Stimulated activated CD8-positive, alpha-beta memory T cell treated with anti-CD3 and anti-CD28 coated beads, Interleukin-15, amount 100 ng/mL, for 48 hours (primary cell): ENCODE measurements at places on chromosomes 7 and 10.
A peak's percentile ranks its signal among the peaks of the same experiment; 100 is the strongest.

GRCh38 chr7:55493408-55493807 is 78.9 kb downstream of the VOPP1 start:
- DNase-seq, result no peak

DNA sequence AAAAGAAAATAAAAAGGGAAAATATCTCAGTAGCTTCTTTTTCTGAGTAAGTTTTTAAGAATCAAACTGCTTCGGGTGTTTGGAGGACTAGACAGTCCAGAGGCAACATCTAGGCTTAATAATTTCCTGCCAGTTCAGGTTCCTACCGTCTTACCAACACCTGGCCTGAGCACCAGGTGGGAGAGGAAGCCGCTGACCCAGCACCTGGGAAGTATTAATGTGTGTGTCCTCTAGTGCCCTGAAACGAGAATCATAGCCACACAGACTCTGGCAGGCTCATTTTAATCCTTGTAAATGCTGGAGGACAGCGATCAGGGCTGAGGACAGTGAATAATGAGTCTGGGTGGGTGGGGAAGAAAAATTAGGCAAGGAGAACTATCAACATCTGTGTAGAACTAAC is 137.4 kb downstream of the ZNF438 start:
- DNase-seq, result no peak

GRCh38 chr10:112026438-112026837 is 157.1 kb downstream of the GPAM start:
- DNase-seq, result no peak

DNA sequence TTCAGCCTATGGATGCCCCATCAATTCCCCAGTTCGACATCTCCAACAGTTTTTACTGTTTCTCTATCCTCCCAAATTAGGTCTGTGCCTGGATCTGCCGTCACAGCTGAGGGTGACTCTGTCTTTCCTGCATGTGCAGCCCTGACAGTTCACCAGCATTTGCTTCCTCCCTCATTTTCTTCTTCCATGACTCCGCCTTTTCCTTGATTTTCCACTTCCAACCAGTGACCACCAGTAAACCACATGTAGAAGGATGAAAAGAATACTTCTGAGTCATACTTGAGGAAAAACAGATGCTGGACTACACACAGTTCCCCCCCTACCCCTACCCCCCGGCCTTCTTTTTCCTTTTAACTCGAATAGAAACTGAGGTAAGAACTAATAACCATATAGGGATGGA is 311.8 kb upstream of the POM121L12 start:
- no peak for DNase-seq

GRCh38 chr10:102431452-102432124 is 786 bp downstream of the CUEDC2 start:
- DNase-seq, result no peak

DNA sequence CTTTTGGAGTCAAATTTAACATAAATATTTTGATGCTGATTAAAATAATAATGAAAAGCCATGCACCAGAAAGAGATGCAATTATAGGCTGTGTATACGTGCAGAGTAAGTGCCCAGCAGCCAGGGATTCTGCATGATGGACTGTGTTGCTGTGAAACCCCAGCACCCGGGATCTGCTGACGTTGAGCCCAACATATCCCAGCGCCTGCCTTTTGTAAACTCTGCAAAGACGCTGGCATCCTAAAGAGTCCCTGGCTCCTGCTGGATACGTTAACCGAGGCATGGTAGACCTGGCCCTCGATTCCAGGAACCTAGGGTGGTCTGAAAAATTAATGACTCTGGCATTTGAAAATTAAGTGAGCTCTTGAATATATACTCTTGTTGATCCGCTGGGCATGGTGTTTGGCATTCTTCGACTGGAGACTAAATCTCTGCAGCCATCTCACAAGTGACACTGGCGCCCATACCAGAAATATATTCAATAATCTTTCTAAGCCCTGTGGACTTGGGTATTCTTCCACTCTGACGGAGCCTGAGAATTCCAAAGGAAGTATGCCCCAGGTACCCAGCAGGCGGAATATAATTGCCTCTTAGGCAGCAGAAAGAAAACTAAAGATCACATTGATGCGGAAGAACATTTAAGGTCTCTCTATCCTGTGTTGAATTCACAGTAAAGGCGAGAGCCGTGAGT is 191.2 kb upstream of the SH2B2 start:
- DNase-seq, result no peak

- DNase-seq, result no peak
Measured at GRCh38 chr7:7157887-7158271, 24.5 kb upstream of the C1GALT1 start.

GRCh38 chr7:155818154-155818819 is 6.0 kb upstream of the SHH start:
- DNase-seq, result no peak

- no peak for DNase-seq
Measured at GRCh38 chr10:43852644-43853214, 204.0 kb upstream of the ZNF32 start.

- DNase-seq, result no peak
Measured at GRCh38 chr10:2119316-2119715, 382.0 kb upstream of the ADARB2 start.

DNA sequence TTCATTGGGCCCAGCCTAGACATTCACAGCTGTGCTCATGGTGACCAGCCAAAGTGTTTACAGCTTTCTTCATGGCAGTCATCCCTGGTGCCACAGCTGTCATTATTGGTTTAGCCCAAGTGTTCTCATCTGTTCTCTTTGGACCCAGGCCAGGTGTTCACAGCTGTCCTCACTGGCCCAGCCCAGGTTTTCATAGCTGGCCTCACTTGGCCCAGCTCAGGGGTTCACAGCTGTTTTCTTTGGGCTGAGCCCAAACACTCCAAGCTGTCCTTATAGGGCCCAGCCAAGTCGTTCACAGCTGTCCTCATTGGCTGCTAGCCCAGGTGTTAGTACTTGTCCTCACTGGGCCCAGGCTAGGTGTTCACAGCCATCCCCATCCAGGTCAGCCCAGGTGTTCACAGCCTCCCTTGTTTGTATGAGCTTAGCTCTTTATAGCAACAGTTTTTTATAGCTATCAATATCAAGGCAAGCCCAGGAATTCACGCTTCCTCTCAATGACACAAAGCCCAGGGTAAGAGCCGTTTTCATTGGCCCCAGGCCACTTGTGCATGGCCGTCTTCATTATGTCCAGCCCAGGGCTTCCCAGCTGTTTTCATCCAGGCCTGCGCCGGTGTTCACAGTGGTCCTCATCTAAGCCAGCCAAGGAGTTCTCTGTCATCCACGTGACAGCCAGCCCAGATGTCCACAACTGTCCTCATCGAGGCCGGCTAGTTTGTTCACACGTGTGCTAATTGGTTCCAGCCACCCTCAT is 11.6 kb downstream of the FRG2B start:
- no peak for DNase-seq

DNA sequence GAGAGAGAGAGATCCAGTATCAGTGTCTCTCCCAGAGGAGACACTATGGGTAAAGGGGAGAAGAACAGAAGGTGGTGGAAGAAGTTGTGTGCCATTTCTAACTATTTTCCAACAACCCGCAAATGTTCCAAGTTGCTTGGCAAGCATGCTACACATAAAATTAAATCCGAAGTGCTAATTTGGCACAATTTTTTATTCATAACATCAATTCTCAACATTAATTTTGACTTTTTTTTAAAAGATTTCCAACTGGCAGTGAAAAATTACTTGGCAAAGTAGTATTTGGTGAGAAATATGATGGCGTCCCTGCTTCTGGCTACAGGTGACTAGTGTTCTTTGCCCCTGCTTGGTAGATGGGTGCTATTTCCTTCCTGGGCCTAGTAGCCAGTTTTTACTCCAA is 622.0 kb downstream of the SORCS1 start:
- DNase-seq, result no peak

DNA sequence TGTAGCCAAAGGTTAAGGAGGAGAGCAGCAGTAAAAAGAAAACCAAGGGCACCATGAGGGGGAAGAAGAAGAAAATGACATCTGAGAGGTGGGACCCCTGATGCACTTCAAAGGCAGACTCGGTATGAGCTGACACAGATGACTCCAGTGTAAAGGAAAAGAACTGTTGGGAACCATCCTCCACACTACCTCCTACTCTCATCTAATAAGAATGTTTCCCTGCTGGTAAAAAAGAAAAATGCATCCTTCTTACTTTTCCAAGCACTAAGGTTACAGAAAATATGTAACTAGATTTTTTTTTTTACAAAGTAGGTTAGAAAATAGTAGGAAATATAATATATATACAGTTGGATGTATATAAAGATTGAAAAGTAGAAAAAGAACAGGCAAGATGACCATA is 16.9 kb downstream of the TAS2R41 start:
- DNase-seq, result no peak

DNA sequence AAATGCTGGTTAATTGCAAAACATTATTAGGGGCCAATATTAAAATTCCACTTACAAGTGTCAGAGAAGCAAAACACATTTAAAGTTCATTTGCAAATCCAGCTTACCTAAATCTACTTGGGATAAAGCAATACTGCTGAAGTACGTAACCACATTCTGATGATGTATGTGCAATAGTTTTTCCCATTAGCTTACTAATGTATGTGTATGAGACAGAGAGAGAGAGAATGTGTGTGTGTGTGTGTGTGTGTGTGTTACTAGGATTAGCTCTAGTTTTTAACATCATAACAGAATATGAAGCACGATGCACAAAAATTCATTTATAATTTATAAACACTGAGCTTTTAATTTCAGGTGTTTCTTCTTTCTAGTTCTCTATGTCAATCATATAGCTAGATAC is 1074.2 kb upstream of the C7orf33 start:
- DNase-seq, result no peak

GRCh38 chr7:43764039-43764761 is 5.7 kb downstream of the BLVRA start:
- peak; percentile 24 for DNase-seq

DNA sequence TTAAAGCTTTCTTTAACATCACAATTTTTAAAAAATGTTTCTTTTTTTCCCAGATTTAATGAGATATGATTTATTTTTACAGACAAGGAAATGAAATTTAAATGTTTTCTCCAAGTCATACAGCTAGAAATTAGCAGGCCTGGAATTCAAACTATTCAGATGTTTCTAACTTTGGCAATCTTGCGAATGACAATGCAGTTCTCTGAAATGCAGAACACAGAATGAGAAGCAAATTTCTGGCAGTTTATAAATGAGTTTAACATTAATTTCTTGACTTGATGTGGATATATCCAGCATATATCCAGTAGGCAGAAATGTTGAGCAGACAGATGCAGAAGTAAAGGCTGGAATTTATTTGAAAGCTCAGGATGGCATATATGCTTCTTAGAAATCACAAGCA is 227.5 kb downstream of the THSD7A start:
- no peak for DNase-seq

- DNase-seq, result no peak
Measured at GRCh38 chr7:29375641-29376562, 181.3 kb downstream of the CHN2 start.

DNA sequence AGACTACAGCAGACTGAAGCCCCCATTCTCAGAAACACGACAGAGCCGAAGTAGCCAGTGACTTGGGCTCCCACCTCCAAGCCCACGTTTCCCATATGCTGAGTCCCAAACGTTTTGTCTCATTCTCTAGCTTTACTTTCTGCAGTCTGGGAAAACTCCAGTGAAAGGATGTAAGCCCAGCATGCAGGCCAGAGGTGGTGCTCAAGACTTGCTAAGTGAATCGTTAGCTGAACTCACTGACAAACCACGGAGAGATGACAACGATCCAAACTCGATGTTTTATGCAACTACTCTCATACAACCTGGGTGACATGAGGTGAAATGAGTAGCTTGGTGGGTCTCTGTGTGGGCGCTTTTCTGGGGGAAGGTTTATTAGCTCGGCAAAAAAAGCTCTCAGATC is 731.8 kb downstream of the SUGCT start:
- DNase-seq, result no peak

- no peak for DNase-seq
Measured at GRCh38 chr7:46685051-46685450, 764.0 kb upstream of the IGFBP3 start.

- DNase-seq, result no peak
Measured at GRCh38 chr10:27743877-27744801, 1.5 kb downstream of the MKX start.

- DNase-seq, result no peak
Measured at GRCh38 chr7:43869867-43870240, 537 bp upstream of the MRPS24 start.

GRCh38 chr7:30543813-30544525 is 39.3 kb upstream of the GGCT start:
- no peak for DNase-seq

GRCh38 chr10:113252650-113253618 is 299.9 kb upstream of the HABP2 start:
- no peak for DNase-seq

GRCh38 chr10:131833013-131833412 is 67.8 kb upstream of the PPP2R2D start:
- DNase-seq, result no peak

DNA sequence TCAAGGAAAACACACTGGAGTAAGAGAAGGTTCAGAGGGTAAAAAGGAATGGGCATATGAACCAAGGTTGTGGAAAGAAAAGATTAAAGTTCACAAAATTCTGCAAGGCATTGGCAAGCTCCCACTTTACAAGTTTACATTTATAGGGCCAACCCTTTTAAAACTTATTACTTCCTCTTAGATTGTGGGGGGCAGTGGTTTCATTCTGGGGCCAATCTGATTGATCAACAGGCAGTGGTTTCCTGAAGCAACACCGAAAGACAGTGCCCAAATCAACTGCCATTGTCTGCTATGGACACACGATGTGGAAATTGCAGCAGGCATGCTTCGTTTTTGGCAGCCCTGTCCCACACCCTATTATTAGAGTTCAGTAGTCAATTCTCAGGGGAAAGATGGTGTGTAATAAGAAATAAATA is 154.0 kb downstream of the SGMS1 start:
- DNase-seq, result no peak

GRCh38 chr7:109003742-109004141 is 434.1 kb downstream of the DNAJB9 start:
- no peak for DNase-seq

- no peak for DNase-seq
Measured at GRCh38 chr7:115123441-115123840, 201.5 kb downstream of the MDFIC start.

GRCh38 chr7:44112231-44112996 is 8.3 kb downstream of the AEBP1 start:
- DNase-seq, result no peak

DNA sequence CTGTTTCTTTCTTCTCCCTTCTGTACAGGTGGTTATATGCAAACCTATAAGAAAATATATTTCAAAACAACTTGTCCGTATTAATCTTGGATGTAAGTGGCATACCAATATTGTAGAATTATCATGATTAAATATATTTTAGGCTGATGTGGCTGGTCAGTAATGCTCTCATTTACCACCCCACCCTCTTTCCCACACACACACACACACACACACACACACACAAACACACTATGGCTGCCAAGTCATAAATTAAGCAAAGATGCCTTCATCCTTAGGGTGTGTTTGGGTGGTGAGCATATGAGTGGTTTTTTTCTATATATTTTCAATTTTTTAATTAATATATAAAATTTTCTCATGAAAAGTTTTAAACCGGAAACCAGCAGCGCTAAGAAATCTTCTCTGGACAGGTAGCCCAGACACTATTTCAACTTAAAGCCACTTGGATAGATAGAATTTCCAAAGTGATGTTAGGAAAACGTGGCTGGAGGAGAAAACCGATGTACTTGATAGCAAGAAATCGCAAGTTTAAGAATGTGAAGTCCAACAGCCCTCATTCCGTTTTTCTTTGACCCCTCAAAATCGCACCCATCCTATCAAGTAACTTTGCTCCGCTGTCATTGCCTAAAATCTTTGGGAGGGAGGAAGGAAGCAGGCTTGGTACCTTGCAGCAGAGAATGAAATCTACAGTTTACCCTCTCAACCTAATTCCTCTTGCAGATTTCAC is 171.7 kb downstream of the FAM107B start:
- no peak for DNase-seq
